Breast epithelium (tissue), 4 donors: ENCODE measurements at places on chromosomes 3 and 15. TPM values are rescaled to one million over a fixed set of nuclear protein-coding genes. Genes with fewer than 3 reads are reported as not detected.

GRCh38 chr15:44641651-44642050, 21.8 kb downstream of the SPG11 start:
- H3K27ac ChIP-seq, result no peak overlapping the region
- no peaks in the 10 kb centered on the region for H3K4me1 ChIP-seq
- DNase-seq, result no peak
- no peak overlapping the region for H3K4me3 ChIP-seq

DNA sequence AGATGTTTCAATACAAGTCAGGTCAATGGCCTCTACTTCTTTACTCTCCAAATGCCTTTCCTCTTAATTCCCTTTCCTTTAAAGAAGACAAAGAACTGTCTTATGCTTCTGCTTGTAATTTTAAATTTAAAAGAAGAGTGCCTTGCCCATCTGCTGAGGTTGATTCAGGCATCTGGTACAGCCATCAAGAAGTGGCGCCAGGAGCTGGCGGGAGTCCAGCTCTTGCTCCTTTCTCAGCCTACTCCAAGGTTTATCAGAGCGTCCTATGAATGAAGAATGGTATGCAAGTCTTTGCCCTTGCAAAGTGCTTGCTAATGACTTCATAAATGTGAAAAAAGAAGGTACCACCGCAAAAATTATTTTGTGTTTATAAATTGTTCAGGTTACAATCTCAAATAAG, 294.6 kb upstream of the TGFBR2 start:
- H3K4me1 ChIP-seq, result no peaks in the 10 kb centered on the region
- no peak overlapping the region for H3K4me3 ChIP-seq
- peak overlapping the region; percentile 16 for H3K27ac ChIP-seq
- H3K36me3 ChIP-seq, result no peaks in the 10 kb centered on the region
- no peaks in the 10 kb centered on the region for H3K27me3 ChIP-seq

DNA sequence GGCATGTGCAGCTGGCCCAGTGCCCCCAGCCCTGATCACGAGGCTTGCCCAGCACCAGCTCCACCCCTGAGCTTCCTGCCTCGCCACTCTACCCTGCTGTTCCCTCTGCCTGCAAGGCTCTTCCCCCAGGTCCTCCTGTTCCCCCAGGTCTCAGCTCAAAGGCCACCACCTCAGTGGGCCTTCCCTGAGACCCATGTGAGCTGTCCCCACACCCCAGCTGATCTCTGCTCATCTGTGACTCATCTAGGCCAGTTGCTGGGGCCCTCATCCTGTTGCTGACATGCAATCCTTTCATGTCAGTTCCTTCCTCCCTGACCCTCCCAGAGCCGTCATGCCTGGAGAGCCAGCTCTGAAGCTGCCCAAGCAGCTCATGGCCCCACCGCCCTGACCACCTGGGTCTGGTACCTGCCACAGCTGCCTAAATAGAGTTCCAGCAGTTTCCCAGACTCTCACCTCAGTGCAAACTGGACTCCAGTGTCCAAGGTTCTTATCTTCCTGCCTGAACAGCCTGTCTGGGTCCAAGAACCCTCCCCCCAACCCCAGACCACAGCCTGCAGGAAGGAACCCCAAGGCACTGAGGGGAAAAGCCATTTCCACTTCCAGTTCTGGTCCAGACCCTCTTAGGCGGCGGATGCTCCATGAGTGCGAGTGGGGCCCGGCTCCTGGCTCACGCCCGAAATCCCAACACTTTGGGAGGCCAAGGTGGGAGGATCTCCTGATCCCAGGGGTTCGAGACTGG, 116.6 kb upstream of the IQSEC1 start:
- no peaks in the 10 kb centered on the region for H3K27me3 ChIP-seq
- peak; percentile 42 for DNase-seq
- H3K4me1 ChIP-seq, result no peaks in the 10 kb centered on the region
- H3K4me3 ChIP-seq, result no peak overlapping the region
- no peak overlapping the region for H3K27ac ChIP-seq

DNA sequence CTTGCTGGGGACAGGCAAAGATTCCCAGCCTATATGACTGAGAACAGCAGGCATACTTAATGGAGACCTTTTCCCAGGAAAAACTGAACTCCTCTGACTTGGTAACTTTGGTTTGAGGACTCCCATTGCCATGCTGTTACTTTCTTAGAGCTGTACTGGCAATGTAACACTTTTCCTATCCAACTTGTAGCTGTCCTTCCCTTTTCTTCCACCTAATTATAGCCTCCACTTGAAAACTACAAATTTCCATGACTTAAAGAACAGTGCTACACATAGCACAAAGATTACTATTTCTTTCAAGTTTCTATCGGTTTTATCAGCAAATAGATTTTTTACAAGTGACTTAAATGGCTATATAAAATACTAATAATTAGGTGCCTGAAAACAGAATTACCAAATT, 116.9 kb downstream of the GSK3B start:
- H3K27ac ChIP-seq, result no peak overlapping the region
- no peaks in the 10 kb centered on the region for H3K4me1 ChIP-seq
- no peak for DNase-seq
- H3K27me3 ChIP-seq, result no peaks in the 10 kb centered on the region
- H3K4me3 ChIP-seq, result no peak overlapping the region
- H3K36me3 ChIP-seq, result no peaks in the 10 kb centered on the region

DNA sequence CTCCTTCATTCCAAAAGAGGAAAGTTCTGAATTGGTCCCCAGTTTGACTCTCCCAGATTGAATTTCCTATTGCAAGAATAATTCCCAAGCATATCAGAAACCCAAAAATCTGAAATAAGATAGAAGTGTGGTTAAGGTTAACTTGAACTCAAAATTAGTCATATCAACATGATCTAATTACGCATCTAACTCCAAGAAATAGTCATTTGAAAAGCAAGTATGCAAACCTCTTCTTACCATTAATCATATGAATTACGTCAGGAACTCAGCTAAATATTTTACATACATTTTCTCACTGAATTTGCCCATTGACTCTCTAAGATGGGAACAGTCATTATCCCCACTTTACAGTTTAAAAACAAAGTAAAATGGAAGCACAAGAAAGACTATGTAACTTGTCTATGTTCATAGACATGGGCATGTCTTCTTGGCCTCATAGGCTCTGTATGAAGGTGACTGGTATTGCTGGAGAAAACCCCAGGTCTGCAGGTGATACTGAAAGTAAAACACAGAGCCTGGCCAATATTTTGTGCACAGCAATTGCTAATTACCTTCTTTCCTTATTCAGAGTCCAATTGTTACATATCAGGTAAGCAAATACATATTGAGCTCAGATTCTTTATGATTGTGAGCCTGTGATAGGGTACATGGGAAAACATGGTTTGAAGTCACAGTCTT, 139.2 kb downstream of the ATP8B4 start:
- no peaks in the 10 kb centered on the region for H3K27me3 ChIP-seq
- no peak overlapping the region for H3K4me3 ChIP-seq
- H3K4me1 ChIP-seq, result no peaks in the 10 kb centered on the region
- H3K27ac ChIP-seq, result no peak overlapping the region
- no peaks in the 10 kb centered on the region for H3K36me3 ChIP-seq

DNA sequence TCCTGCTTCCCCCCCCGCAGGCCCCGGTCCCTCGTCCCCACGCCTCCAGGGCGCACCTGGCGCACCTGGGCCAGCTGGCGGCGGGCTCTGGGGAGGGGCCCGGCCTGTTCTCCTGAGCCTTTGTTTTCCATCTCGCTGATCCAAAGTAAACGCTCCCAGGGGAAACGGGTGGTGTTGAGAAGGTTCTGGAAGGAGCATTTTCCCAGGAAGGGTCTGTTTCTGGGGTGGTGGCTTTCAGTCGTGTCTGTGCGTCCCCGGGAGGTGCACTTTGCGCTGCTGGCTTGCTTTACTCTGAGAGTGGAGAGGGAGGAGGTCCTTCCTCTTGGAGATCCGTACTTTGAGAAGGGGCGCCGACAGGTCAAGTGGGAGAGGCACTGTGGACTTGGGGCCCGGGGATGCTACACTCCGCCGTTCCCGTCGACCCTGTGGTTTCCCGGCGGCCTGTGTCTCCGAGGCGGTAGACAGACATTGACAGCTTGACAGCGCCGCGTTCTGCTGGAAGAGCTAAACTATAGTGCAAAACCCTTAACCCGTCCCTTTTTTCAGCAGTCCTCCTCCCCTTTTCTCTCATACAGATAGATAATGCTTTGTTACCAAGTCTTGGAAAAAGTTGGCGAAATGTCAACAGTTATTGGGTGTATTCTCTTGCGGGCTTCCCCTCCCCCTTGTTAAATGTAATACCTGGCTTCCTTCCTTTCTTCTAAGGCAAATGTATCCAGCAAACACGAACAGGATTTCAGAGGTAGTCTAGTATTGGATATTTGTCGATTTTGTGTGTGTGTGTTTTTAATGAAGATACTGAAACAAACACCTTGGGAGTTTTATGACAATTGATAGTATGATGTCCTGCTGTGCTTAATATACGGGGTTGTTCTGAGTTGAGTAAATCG, 6.5 kb downstream of the TPM1 start:
- peak overlapping the region; percentile 85 for H3K4me3 ChIP-seq
- no peaks in the 10 kb centered on the region for H3K27me3 ChIP-seq
- H3K36me3 ChIP-seq, result no peaks in the 10 kb centered on the region
- no peak for DNase-seq

GRCh38 chr15:88615303-88616107, 5.6 kb upstream of the AEN start:
- H3K27me3 ChIP-seq, result no peaks in the 10 kb centered on the region
- no peak overlapping the region for H3K4me3 ChIP-seq
- no peak overlapping the region for H3K27ac ChIP-seq

MCTP2 gene
- total RNA-seq, result 6.4 TPM

SLC38A3 gene
- not detected for total RNA-seq

NCK1 gene
- total RNA-seq, result 77.0 TPM

MOBP gene
- total RNA-seq, result not detected

SNURF gene
- 15.7 TPM for total RNA-seq

NEIL1 gene
- total RNA-seq, result 97.9 TPM

CGNL1 gene
- total RNA-seq, result 24.9 TPM
